ENCODE measurements at places on chromosomes 11 and 22. TPM values are rescaled to one million over a fixed set of nuclear protein-coding genes. Genes with fewer than 3 reads are reported as not detected.
A peak's percentile ranks its signal among the peaks of the same experiment; 100 is the strongest.

DNA sequence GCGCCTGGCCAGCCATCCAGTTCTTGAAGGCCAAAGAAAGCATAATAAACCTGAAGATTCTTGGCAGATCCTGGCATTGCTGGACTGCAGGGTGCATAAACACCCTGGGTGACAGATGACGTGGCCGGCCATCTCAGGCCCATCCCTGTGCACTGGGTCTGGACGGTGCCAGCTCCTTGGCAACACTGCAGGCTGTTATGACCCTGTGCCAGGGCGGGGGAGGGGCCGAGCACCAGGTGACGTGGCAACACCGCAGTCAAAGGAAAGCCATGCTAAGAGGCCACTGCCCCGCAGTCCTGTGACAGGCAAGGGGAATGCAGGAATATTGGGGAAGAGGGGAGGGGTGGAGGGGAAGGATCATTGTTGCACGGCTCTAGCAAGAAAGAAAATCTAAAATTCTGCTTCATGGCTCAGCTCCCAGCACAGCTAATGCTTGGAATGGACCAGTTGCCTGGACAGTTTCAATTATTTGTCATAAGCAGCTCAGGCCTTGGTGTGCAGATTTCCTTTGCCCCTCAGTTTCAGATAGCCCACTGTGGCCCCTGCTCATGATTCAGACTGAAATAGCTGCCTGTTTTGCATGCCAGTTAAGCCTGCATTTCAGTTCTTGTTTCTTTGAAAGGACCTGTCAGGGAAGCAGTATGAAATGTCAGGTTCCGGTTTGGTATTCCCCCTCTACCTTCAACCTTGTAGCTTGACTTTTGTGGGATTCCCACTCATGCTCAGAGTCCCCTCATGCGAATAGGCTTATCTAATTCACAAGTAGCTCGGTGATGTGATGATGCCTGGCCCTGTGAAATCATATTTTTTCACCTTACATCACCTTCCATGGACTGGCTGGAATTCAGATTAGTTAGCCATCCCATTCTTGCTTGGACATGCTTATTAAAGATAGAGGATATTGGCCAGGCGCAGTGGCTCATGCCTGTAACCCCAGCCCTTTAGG lies 29.7 kb upstream of the DDX6 start:
- H3K36me3 ChIP-seq, result no peaks in the 10 kb centered on the region
- DNase-seq, result no peak
- no peaks in the 10 kb centered on the region for H3K4me1 ChIP-seq
- no peaks in the 10 kb centered on the region for H3K27me3 ChIP-seq
- H3K4me3 ChIP-seq, result no peak overlapping the region

GRCh38 chr11:44943118-44943517 lies 7.6 kb downstream of the TP53I11 start:
- no peak for DNase-seq
- no peaks in the 10 kb centered on the region for H3K27me3 ChIP-seq
- H3K36me3 ChIP-seq, result no peaks in the 10 kb centered on the region
- no peak overlapping the region for H3K4me3 ChIP-seq
- H3K4me1 ChIP-seq, result peaks cover 12% of the 10 kb centered on the region

GRCh38 chr11:47917599-47918369 lies 62.6 kb upstream of the PTPRJ start:
- peak overlapping the region; percentile 84 for H3K27ac ChIP-seq
- H3K4me1 ChIP-seq, result peaks cover 23% of the 10 kb centered on the region
- H3K27me3 ChIP-seq, result no peaks in the 10 kb centered on the region
- H3K36me3 ChIP-seq, result no peaks in the 10 kb centered on the region
- peak; percentile 40 for DNase-seq

GRCh38 chr11:76120513-76121101 lies 85.7 kb downstream of the WNT11 start:
- no peaks in the 10 kb centered on the region for H3K4me1 ChIP-seq
- peaks cover 15% of the 10 kb centered on the region for H3K36me3 ChIP-seq
- no peak overlapping the region for H3K4me3 ChIP-seq
- no peaks in the 10 kb centered on the region for H3K27me3 ChIP-seq
- DNase-seq, result no peak
- peak overlapping the region; percentile 45 for H3K27ac ChIP-seq

DNA sequence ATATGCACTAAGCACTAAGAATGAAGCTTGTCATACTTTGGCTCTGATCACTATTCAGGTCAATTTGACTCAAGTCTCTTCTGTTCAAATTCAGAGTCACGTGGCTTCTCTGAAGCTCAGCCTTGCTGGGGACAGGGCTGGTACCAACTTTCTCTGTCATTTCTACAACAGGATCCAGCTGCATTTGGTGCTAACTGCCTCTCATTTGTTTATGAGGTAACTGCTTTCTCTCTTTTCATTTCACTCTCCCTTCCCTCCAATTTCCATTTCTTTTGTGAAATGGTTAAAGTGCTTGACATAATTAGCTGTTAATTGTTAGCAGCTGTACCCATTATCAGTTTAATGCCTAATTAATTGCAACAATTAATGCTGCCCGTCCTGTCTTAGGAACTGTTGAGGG lies 259.7 kb upstream of the PLET1 start:
- H3K27me3 ChIP-seq, result no peaks in the 10 kb centered on the region
- no peak for DNase-seq
- H3K36me3 ChIP-seq, result no peaks in the 10 kb centered on the region
- no peak overlapping the region for H3K4me3 ChIP-seq

GRCh38 chr22:28999919-29000556 lies 61.6 kb downstream of the C22orf31 start:
- no peaks in the 10 kb centered on the region for H3K36me3 ChIP-seq
- DNase-seq, result no peak
- H3K4me1 ChIP-seq, result no peaks in the 10 kb centered on the region
- no peak overlapping the region for H3K4me3 ChIP-seq

GRCh38 chr22:31446208-31446607 lies 43.4 kb downstream of the EIF4ENIF1 start:
- no peaks in the 10 kb centered on the region for H3K4me1 ChIP-seq
- no peak for DNase-seq
- H3K27me3 ChIP-seq, result no peaks in the 10 kb centered on the region
- H3K36me3 ChIP-seq, result peaks cover 13% of the 10 kb centered on the region
- H3K27ac ChIP-seq, result no peak overlapping the region

GRCh38 chr11:58506935-58507334 lies 970 bp downstream of the OR5B21 start:
- H3K4me1 ChIP-seq, result no peaks in the 10 kb centered on the region
- H3K36me3 ChIP-seq, result no peaks in the 10 kb centered on the region
- H3K27ac ChIP-seq, result no peak overlapping the region
- no peak overlapping the region for H3K4me3 ChIP-seq
- no peak for DNase-seq

DNA sequence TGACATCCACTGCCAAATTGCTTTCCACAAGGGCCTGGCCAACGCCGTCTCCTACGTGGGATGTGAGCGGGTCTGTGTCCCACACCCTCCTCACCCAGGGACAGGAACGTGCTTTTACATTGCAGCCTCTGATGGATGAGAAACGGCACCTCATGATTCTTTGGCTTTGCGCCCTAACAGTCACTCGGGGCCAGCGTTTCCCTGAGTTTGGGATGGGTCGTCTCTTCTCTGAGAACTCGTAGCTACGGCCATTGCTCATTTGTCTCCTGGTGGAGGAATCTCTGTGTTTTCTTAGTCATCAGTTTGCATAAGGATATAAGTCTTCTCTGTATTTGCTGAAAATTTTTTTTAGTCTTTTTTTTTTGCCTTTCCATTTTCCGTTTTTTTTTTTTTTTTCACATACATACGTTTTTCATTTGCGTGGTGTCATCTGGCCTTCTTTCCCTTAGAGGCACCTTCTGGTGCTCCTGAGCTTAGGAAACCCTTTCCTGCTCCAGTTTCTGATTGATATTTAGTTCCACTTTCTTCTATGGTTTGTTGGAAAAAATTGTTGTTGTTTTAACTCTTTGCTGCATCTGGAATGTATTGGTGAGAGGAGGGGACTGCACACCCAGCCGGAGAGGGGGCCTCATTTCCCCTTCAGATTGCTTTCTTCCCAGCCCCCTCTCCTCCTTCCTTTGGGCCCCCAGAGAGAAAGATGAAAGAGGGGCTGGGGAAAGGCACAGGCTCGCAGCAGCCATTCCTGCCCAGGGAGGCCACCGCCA lies 12.0 kb downstream of the TNNT3 start:
- no peaks in the 10 kb centered on the region for H3K36me3 ChIP-seq
- no peak overlapping the region for H3K4me3 ChIP-seq

- H3K4me3 ChIP-seq, result no peak overlapping the region
- H3K27me3 ChIP-seq, result no peaks in the 10 kb centered on the region
- H3K36me3 ChIP-seq, result no peaks in the 10 kb centered on the region
These were observed 93.6 kb upstream of the CD44 start for GRCh38 chr11:35045236-35045820.

DNA sequence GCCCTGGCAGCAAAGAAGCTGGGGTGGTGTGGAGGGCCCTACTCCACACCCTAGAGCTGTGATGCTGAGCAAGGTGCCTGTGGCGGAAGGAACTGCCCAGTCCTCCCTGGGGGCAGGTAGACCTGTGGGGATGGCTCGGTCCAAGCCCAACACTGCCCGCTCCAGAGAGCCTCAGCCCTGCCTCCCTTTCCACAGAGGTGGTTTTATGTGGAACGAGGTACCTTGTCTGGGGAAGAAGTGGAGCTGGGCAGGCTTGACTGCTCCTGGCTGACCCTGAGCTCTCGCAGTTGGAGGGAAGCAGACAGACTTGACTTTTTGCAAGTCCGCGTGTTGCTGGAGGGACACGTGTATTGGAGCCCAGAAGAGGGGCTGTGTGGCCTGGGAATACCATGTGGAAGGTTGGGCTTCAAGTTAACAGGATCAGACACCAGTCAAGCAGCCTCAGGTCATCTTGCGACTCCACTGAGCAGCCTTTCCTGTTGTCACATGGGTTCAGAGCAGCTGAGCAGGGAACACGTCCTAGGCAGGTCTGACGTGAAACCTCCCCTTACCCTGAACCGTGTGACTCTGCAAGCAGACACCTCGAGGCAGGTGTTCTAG lies 117.7 kb downstream of the CACNA1I start:
- no peak for DNase-seq
- H3K36me3 ChIP-seq, result no peaks in the 10 kb centered on the region
- no peak overlapping the region for H3K27ac ChIP-seq

GRCh38 chr11:57778318-57779037 lies 16.9 kb downstream of the CTNND1 start:
- H3K27me3 ChIP-seq, result no peaks in the 10 kb centered on the region
- H3K4me1 ChIP-seq, result peaks cover 98% of the 10 kb centered on the region
- peak overlapping the region; percentile 89 for H3K27ac ChIP-seq
- H3K4me3 ChIP-seq, result peak overlapping the region; percentile 15
- no peak for DNase-seq

DNA sequence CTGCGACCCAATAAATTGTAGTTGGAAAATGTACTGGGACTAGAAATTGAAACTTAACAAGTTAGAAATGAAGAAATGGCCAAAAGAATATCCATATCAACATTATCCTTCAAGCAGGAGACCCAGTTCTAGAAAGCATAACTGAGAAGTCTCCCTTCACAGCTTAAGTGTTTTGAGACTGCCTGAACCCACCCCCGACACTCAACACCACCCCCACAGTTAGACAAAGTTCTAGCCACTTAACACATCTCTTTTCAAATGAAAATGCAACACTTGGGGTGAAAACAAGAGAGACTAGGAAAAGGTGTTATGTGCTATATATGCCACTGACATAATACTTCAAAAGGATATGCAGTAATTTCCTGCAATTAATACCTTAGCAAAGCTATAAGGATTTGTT lies 184.5 kb downstream of the SOX6 start:
- no peaks in the 10 kb centered on the region for H3K36me3 ChIP-seq
- no peaks in the 10 kb centered on the region for H3K27me3 ChIP-seq
- H3K4me3 ChIP-seq, result no peak overlapping the region
- DNase-seq, result no peak
- no peak overlapping the region for H3K27ac ChIP-seq
- H3K4me1 ChIP-seq, result no peaks in the 10 kb centered on the region

- no peak overlapping the region for H3K27ac ChIP-seq
- DNase-seq, result no peak
- no peak overlapping the region for H3K4me3 ChIP-seq
- H3K27me3 ChIP-seq, result no peaks in the 10 kb centered on the region
- H3K4me1 ChIP-seq, result no peaks in the 10 kb centered on the region
These were observed 38.2 kb downstream of the TOM1 start for GRCh38 chr22:35337932-35338331.

GRCh38 chr22:38628444-38628843 lies 27.7 kb downstream of the FAM227A start:
- no peaks in the 10 kb centered on the region for H3K36me3 ChIP-seq
- no peaks in the 10 kb centered on the region for H3K27me3 ChIP-seq
- H3K4me3 ChIP-seq, result no peak overlapping the region
- no peak overlapping the region for H3K27ac ChIP-seq

GRCh38 chr11:91023731-91024130 lies 800.9 kb upstream of the CHORDC1 start:
- H3K36me3 ChIP-seq, result no peaks in the 10 kb centered on the region
- H3K27ac ChIP-seq, result no peak overlapping the region
- no peak for DNase-seq
- no peaks in the 10 kb centered on the region for H3K4me1 ChIP-seq
- no peak overlapping the region for H3K4me3 ChIP-seq
- H3K27me3 ChIP-seq, result no peaks in the 10 kb centered on the region

GRCh38 chr11:33689501-33689900 lies 11.1 kb downstream of the C11orf91 start:
- peaks cover 38% of the 10 kb centered on the region for H3K4me1 ChIP-seq
- H3K27ac ChIP-seq, result peak overlapping the region; percentile 91
- H3K27me3 ChIP-seq, result no peaks in the 10 kb centered on the region
- no peaks in the 10 kb centered on the region for H3K36me3 ChIP-seq

DNA sequence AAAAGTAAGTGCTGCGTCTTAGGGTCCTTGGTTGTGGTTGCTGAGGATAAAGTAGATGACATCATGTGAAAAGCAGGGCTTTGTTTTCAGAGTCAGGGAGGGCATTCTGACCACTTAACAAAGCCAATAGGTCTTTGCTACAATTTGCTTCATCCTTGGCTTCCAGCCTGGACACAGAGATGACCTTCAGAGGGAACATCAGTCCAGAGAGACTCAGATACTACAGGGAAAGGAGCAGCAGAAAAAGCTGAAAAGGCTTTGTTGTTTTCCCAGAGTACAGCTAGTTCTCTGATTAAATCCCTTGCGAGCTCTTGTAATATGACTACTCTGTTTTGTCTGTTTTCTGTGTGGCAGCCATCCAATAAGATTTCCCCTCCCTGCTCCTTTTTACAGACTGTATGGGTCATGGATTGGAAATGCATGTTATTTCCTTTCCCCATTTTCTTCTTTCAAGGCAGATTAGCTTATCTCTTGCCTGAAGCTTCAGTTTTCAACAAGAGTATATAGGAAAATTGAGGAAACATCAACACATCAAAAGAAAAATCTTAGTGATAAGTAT lies 31.9 kb downstream of the ATG13 start:
- no peaks in the 10 kb centered on the region for H3K4me1 ChIP-seq
- no peaks in the 10 kb centered on the region for H3K27me3 ChIP-seq
- H3K4me3 ChIP-seq, result no peak overlapping the region
- no peak for DNase-seq
- H3K27ac ChIP-seq, result peak overlapping the region; percentile 57

- no peak overlapping the region for H3K27ac ChIP-seq
- no peak overlapping the region for H3K4me3 ChIP-seq
- H3K27me3 ChIP-seq, result no peaks in the 10 kb centered on the region
These were observed 213.3 kb downstream of the CADM1 start for GRCh38 chr11:115290893-115291292.

- no peak for DNase-seq
- no peaks in the 10 kb centered on the region for H3K36me3 ChIP-seq
- peaks cover 23% of the 10 kb centered on the region for H3K4me1 ChIP-seq
- H3K27ac ChIP-seq, result no peak overlapping the region
- peak overlapping the region; percentile 8 for H3K4me3 ChIP-seq
- H3K27me3 ChIP-seq, result no peaks in the 10 kb centered on the region
These were observed 1327.9 kb downstream of the TBC1D22A start for GRCh38 chr22:48090332-48090672.

The RIMBP3C gene
- not detected for total RNA-seq

The SMC1B gene
- total RNA-seq, result not detected

The MAP6 gene
- total RNA-seq, result 0.18 TPM

The OR8G5 gene
- not detected for total RNA-seq

The FAT3 gene
- 0.29 TPM for total RNA-seq

The TMX2 gene
- 82.0 TPM for total RNA-seq
